ENCODE measurements at places on chromosomes 2 and 18.

DNA sequence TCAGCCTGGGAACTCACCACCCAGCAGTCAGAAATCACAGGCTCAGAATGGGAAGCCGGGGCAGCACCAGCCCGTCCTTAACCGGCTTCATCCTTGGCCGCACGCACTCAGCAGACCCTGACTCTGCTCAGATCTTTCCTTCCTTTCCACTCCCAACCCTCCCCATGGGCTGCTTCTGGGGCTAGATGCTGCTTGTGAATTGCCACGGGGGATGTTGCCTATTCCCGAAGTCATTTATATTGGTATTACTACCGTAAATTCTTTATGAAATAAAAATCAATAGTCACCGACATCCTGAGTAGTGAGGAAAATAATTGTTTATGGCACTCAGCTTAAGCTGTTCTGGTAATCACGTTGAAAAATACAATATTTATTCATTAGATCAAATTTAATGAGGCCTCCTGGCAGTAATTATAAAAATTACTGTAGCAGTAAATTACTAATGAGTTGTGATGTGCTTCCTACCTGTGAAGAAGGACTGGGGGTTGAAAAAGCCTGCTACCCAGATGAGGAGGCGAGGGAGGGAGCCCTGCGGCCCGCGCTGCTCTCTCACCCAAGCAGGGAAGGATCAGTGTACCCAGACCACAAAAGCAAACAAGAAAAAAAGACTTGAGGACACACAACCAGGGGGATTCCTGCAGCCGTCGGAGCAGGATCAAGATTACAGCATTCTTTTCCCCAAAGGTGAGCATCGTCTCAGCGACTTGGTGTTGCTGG, 31.5 kb downstream of the CDCA7 start:
- DNase-seq = no peak

DNA sequence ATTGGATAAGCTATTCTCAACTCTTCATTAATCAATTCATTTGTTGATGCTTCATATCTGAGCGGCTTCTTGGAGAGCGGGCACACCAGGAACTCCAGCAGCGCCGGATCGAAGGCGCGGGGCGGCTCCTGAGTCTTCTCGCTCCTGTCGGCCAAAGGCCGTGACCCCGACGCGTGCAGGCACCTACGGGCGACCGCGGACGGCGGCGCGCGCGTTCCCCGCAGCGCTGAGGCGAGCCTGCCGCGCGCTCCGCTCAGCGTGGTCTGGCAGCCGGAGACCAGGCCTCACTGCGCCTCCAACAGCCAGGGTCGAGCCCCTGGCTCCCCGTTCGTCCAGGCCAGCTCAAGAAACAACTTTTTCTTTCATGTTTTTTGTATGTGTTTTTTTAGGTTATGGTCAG, 97.5 kb downstream of the ICA1L start:
- DNase-seq = no peak

DNA sequence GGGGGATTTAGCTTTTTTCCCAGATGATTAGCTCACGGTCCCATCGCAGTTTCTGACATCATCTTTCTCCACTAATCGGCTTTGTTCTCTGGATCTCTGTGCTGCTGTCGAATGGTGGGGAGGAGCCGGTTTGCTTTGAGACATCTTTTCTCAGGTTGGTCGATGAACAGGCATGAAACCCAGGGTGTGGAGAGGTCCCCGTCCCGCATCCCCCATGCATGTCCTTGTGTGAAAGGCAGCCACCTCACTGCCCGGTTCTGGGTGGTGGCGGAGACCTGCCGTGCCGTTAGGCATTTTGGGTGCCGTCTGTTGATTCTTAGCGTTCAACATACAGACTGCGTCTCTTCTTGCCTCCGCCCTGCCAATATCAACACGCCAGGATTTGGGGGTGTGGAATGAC, 57.8 kb downstream of the CTDP1 start:
- no peak for DNase-seq

GRCh38 chr2:2542316-2542715, 211.2 kb upstream of the MYT1L start:
- DNase-seq = no peak

GRCh38 chr2:84958135-84959059, 12.6 kb upstream of the KCMF1 start:
- peak; percentile 63 for DNase-seq

- DNase-seq = no peak
Measured at GRCh38 chr18:36379435-36379984, 82.0 kb downstream of the FHOD3 start.

DNA sequence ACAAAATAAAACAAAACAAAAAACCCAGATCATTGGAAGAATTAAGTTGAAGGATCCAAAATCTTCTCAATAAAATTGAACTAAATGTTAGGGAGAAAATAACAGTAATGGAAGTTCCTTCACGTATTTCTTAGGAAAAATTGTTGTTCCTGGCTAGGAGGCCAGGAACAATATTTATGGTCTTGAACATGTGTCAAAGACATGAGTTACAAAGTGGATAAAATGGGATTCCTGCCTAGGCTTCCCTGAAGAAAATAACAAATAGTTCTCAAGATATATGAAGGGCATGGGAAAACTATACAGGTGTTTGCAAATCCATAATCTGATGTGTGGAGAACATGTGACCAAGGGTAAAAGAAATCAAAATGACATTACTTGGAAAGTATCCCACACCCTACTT, 67.6 kb upstream of the ITGB6 start:
- no peak for DNase-seq

DNA sequence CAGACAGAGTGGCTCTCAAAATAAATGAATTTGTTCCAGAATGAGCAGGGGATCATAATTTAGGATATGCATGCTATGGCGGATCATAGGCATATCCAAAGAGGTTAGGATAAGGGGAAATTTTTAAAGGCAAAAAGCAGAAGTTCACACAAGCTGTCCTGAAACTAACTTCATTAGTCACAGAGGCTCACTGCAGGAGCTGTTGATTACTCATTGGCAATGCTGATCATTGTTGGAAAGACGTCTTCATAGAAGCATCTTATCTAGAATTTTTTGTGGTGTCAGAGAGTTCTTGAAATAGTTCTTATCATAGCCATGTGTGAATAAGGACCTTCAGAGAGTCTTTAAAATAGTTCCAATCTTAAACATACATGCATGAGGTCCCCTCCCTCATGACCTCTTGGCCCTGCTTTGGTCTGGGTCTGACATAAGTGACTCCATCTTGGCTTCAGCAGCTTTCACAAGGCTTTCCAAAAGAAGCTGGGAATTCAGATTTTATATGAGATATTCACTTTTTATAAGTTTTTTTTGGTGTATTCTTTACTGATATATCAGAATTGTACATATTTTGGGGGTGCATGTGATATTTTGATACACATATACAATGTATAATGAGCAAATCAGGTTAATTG, 7.5 kb upstream of the CCDC195 start:
- peak; percentile 41 for DNase-seq

DNA sequence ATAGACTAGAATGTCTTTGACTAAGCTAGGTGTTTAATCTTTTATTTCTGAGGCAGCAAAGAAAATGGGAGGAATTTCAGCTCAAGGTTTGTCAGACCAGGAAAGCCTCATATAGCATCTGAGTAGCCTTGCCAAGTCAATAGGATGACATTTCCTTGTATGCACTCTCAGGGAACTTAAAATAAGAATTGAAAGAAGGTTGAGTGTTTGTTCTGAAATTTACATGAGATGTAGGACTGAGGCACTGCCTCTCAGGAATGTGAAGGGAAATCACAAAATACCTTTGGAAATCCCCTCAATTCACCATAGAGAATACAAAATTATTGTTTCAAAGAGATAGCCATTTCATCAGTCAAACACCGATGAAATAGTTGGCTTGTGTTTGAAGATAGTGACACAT, 392.0 kb upstream of the NRP2 start:
- no peak for DNase-seq

- DNase-seq = peak; percentile 88
Measured at GRCh38 chr2:41194230-41194629, 742.3 kb upstream of the SLC8A1 start.

- DNase-seq = no peak
Measured at GRCh38 chr2:64024259-64024949, 5.2 kb upstream of the VPS54 start.

DNA sequence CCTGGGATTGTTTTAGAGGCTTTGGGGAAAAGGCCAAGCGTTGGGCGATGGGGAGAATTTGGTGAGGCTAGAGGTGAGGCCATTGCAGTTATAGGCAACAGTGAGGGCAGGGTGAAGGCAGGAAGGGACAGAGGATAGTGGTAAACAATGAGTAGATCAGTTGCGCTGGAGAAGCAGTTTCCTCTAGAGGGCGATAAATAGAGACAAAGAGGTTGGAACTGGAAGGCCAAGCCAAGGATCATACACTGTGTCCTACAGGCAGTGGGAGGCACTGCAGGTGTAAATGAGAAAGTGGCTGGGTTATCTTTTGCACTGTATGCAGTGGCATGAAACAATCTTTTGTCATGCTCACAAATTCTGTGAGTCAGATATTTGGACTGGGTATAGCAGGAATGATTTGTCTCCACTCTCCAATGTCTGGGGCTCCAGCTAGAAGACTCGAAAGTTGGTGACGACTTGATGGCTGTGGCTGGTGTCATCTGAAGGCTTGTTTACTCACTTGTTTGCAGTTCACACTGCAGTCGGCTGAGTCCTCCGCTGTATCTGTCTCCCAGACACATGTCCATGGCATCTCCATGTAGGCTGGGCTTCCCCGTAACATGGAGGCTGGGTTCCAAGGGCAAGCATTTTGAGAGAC, 82.1 kb downstream of the TNP1 start:
- no peak for DNase-seq

- DNase-seq = no peak
Measured at GRCh38 chr2:214695789-214696188, 113.7 kb downstream of the BARD1 start.

- no peak for DNase-seq
Measured at GRCh38 chr2:115609978-115610377, 1167.5 kb downstream of the DPP10 start.

- DNase-seq = no peak
Measured at GRCh38 chr2:205682239-205682970, at the start of gene NRP2. Gene NRP2, plus strand, starts transcription at chr2:205682501. Its CDS starts 790 bp downstream, at chr2:205683291.

GRCh38 chr2:99659874-99660273, 170.1 kb upstream of the REV1 start:
- no peak for DNase-seq

DNA sequence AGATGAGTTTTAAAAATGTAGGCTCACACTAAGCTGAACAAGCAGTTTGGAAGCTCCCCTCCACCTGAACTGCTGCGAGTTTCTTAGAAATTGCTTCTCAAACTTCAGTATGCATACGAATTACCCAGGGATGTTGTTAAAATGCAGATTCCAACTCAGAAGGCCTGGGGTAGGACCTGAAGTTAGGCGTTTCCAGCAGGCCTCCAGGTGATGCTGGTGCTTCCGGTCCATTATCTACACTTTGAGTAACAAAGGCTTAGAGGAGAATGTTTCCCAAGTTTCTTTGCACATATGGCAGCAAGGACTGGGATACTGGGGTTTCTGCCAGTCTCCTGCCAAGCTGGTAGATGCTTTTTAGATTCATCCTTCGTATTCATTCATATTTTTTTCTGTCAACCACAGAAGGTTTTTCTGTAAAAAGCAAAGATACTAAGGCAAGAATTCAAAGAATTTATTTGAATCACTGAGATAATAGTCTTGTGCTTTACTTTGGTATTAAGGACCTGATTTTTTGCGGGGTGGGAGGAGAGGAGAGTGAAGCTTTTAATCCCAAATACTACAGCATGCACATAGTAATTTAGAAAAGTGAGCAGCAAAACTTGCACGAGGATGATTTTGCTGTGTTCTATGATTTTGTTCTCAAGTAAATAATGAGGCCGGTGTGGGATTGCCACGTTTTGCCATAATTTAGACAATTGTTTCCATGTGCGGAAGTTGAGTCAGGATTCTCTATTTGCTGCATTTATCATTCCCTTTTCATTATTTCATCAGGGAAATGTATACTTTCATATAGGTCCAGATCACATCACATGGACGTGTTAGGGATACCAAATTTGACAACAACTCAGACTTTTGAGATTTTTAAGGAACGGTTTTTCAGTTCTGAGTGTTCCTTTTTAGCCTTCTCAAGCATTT, 137.6 kb upstream of the SPATS2L start:
- DNase-seq = no peak

- DNase-seq = no peak
Measured at GRCh38 chr2:26769089-26769761, 5.1 kb downstream of the SLC35F6 start.

- DNase-seq = no peak
Measured at GRCh38 chr2:104746858-104747257, 107.1 kb upstream of the POU3F3 start.

- no peak for DNase-seq
Measured at GRCh38 chr2:235976956-235977355, 191.2 kb downstream of the GBX2 start.

GRCh38 chr18:77205769-77206168, 43.9 kb upstream of the GALR1 start:
- no peak for DNase-seq

- no peak for DNase-seq
Measured at GRCh38 chr2:69034122-69034521, 21.1 kb downstream of the ANTXR1 start.

DNA sequence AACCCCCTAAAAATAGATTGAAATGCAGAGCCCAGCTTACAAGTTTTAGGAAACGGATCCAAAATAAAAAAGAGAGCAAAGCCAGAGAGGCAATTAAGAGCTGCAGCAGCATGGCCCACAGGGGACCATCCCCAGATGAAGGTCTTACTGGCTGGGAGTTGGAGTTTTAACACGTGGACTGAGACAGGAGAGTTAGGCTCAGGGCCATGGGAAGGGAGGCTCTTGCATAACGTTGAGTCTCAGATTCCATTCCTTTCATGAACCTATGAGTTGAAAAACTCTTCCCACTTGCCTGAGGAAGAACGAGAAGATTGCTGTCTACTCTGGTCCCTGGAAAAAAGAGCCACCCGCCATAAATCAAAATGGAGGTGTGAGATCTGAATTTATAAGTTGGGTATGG, 101.8 kb upstream of the NDUFV2 start:
- no peak for DNase-seq

DNA sequence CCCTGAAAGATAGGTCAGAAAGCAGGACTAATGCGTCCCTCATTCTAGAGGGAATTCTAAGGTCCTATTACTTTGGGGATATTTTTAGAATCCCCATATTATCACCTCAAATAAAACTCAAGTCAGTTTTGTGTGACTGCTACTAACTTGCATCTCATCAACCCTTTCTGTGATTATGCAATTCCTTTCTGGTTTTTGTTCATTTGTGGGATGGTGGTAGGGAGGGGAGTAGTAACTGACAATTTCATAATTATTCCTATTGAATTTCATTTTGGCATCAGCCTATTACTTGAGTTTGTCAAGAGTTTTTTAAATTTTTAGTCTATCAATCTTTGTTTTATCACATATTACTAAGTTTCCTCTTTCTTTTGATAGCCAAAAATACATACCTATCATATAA, 28.4 kb upstream of the TANK start:
- DNase-seq = no peak
